NCI-H446 (cell line): ENCODE measurements at places on chromosomes 11 and 22.

- no peak for DNase-seq
Observed at GRCh38 chr22:41911001-41911611, 3.8 kb downstream of the SHISA8 start.

DNA sequence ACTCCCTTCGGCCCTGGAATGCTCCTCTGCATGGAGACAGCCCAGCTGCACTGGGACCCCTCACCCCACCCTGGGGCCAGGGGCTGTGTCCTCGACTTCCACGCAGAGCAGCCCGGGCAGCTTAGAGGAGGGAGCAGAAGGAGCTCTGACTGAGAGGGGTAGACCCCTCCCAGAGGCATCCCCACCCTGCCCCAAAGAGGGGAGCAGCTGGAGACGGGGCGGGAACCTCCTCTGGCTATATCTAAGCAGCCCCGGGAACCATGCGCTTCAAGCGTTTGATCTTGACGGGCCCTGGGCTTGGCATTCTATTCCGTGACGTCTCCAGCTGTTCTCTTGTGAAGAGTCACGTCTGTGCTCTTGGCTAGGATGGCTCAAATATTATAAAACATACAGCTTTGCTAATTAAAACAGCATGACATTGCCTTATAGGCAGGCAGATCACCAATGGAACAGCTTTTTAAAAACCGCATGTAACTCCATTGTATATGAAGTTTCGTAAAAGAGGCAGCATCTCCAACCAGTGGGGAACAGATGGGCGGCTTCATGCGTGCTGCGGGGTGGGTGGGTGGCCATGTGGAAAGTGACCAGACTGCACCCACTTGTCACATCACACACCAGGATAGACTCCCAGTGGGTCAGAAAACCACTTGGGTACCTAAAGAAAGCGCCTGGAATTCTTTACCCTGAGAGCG lies 7.7 kb downstream of the KCNQ1 start:
- no peak for DNase-seq

DNA sequence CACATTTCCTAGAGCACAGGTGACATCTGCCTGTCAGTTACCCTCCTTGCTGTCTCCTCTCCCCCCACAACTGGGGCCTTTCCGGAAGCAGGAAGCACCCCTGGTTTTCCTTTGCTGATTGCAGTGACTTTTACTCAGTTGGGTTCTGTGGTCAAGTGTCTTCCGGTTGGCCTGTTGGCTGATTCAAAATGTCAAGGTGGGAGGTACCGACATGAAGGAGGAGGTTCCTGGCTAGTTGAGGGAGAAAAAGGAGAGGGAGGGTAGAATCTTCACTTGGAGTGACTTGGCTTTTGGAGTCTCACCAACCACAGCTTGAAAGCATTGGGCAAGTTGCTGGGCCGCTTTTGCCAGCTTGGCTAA lies 9.3 kb upstream of the ADAMTS15 start:
- no peak for DNase-seq

- DNase-seq: peak; percentile 73
Observed at GRCh38 chr11:2151500-2152257, 9.3 kb downstream of the INS start.

DNA sequence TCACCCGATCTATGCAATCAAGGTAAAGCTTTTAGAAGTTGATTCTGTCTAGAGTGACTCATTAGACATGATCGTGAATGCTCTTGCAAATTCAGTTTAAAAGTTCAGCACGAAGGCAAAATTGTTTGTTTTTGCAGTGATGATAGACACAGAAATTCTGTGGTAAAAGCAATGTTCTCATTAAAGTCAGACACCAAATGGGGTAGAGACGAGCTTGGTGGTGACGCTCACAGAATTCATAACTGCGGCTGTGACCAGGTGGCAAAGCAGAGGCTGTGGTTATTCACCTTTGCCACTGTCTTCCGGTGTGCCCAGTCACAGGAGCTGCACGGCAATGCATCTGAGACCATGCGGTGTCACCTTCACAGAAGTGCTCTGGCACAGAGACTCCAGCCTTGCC lies 83.4 kb downstream of the WNT7B start:
- no peak for DNase-seq

DNA sequence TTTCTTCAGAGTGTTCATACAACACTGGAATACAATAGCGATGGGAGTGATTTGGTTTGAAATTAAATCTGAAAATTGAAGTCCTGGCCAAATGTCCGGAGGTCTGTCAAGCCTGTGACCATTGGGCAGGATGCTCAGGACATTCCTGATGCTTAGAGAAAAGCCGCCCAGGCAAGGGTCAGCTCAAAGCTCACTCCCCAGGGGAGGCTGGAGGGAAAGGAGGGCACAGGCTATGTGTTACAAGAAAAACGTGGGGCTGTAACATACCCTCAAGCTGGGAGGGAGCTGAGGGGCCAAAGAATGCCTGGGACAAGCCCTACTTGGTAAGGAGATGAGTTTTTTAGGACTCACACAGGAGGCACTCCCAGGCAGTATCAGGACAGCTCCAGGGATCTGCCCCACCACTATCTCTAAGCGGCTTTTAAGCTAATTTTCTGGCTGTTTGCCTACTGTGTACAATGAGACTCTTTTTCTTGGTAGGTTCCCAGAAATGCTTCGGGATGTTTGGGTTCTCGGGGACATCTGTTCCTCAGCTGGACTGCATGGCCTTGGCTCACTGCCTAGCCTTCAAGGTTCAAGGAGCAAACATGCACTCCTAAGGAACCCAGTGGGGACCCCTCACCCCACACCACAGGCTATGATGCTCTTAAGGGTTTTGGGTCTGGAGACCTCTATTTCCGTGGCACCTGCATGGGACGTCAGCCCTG lies 500.1 kb downstream of the BRD1 start:
- no peak for DNase-seq

- DNase-seq: no peak
Observed at GRCh38 chr22:46381142-46381541, 45.6 kb downstream of the TRMU start.

- DNase-seq: no peak
Observed at GRCh38 chr22:50301581-50301991, 5.9 kb downstream of the PLXNB2 start.

DNA sequence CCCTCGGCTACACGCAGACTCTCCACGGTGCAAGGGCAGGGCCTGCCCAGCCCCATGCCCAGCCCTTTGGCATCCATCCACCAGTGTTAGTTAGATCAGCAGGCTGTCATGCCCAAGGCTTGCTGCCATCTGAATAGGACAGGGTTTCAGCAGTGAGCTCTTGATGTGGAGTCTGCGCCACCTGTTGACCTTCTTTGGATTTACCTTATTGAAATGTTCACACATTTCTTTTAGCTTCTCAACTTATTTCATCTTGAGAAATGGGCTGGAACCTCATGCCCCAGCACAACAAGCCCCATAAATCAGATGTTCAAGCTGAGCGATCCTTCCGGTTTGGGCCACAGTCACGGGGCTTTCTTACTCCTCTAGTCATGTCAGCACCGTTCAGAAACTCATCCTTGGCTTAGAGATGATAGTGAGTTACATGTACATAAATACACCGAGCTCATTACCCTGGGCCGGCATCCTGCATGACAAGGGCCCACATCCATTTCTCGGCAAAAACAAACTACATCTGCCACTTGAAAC lies 61.7 kb downstream of the PARVB start:
- DNase-seq: peak; percentile 37

- DNase-seq: peak; percentile 48
Observed at GRCh38 chr11:67640021-67640757, 626 bp upstream of the TBX10 start.

- no peak for DNase-seq
Observed at GRCh38 chr22:47257566-47257965, 495.1 kb downstream of the TBC1D22A start.

- no peak for DNase-seq
Observed at GRCh38 chr22:20441631-20442484, 4.2 kb upstream of the SCARF2 start.
